Liver (tissue), 10 donors: ENCODE measurements at places on chromosomes 16 and 17.

GRCh38 chr17:72634621-72635020 lies 457.9 kb downstream of the SLC39A11 start:
- no peak for DNase-seq

- no peak for DNase-seq
Observed at GRCh38 chr17:76957678-76958464, 89.7 kb downstream of the MGAT5B start.

- no peak for DNase-seq
Observed at GRCh38 chr17:57572062-57572461, 173.0 kb downstream of the CCDC182 start.

- no peak for DNase-seq
Observed at GRCh38 chr17:39601758-39602532, 5.8 kb downstream of the NEUROD2 start.

- no peak for DNase-seq
Observed at GRCh38 chr17:6507535-6507934, 48.8 kb downstream of the PITPNM3 start.

- no peak for DNase-seq
Observed at GRCh38 chr16:22369221-22369811, 5.1 kb downstream of the CDR2 start.

DNA sequence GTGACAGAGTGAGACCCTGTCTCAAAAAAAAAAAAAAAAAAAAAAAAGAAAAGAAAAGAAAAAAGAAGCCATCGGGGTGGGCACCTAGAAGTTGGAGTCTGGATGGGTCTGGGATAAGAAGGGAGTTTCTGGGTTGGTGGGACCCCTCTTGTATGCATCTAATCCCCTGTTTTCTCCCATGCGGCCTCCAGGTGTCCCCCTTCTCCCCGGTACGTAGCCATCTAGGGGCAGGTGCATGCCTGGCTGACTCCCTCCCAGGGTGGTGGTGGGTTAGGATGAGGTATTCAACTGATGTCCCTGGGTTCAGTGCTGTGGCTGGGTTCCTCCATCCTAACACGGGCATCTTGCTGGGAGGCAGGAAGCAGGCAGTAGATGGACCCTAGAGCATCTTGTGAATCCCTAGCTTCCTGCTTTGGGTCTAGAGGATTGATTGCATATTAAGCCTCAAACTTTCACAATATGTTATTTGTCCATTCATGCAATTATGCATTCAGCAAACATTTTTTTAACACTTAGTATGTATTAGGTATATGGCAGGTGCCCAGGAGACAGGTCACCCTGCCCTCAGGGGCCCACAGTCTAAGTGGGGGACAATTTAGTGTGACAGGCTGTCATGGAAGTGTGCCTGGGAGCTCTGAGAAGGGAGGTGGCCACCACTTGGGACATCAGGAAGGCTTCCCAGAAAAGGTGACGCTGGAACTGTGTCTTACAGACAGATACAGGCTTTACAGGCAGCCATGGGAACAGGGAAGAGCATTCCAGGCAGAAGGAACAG lies 13.1 kb downstream of the FMNL1 start:
- DNase-seq, result no peak

- no peak for DNase-seq
Observed at GRCh38 chr17:64449545-64449944, 630 bp downstream of the MILR1 start.

- no peak for DNase-seq
Observed at GRCh38 chr17:13568582-13569397, 32.9 kb downstream of the HS3ST3A1 start.

- no peak for DNase-seq
Observed at GRCh38 chr17:70144260-70144846, 25.0 kb upstream of the KCNJ2 start.

DNA sequence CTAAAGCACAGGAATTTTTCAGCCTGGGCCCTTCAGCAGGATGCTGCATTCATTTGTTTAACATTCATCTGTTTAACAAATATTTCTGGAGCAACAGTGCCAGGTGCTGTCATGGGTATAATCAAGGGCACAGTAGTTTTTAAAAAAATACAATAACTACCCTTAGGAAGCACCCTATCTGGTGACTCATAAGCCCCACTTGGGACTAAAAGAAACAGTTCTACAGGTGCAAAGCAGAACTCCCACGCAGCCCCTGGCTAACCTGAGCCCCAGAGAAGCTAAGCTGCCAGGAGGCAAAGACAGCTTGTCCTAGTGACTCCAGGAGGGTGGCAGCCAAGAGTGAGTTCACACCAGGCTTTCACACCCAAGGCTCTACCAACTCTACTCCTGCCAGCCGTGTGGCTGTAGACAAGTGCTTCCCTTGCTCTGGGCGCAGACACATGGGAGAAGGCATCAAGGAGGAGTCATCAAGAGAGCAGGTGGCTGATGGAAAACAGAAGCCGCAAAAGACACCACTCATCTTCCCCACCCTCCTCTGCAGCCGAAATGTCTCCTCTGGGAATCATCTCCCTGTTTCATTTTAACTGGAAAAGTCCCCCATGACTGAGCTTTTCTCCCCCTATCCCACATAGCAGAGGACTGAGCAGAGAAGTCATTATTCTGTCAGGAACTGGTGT lies 14.4 kb downstream of the CUEDC1 start:
- DNase-seq, result no peak
